NCI-H1436 treated with DMSO at 0.1 percent for 48 hours (cell line): ENCODE measurements at places on chromosomes 11 and 22.
A peak's percentile ranks its signal among the peaks of the same experiment; 100 is the strongest.

- DNase-seq: no peak
These were observed 61.7 kb downstream of the DGCR2 start for GRCh38 chr22:19060356-19061009.

GRCh38 chr11:67079065-67079705 lies 22.5 kb downstream of the RHOD start:
- DNase-seq: no peak

GRCh38 chr11:1862588-1863351 lies 9.9 kb downstream of the LSP1 start:
- DNase-seq: no peak

DNA sequence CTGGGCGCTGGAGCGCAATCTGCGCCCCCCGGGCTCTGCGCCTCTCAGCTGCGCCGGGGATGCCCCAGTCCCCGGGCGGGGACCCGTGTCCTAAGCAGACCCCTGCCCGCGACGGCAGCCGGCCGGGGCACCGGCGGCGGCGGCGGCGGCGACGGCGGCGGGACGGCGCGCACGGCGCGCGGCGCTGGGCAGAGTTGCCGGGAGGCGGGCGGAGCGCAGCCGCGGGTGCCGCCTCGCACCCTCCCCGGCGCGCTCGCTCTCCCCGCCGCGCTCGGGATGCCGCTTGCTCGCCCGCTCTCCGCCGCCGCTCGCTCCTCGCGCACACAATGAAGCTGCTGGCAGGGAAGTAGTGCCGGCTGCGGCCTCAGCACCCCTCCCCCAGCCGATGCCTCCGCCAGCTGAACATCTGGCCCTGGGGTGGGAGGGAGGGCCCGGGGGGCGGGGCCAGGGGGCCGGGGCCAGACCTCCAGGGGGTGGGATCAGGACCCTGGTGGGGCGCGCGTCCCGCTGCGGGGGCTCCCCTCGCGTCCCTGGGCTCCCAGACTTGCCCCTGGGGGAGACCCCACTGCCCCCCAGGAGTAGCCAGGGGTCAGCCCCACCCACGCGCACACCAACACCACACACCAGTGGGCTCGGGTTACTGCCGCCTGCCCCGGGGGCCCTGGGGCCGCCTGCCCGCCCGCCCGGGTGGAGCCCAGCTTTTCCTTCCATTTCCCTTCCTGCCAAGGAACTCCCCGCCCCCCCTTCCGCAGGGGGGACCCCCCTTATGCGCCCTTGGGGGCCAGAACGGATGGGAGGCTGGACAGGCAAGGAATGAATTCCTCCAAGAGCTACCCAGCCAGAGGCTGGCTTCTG lies at the start of gene RCOR2:
RCOR2 (minus strand) TSS at position 328 of the 855 bp plus-strand sequence. CDS start 708 bp downstream, outside the sequence.
- peak; percentile 28 for DNase-seq

DNA sequence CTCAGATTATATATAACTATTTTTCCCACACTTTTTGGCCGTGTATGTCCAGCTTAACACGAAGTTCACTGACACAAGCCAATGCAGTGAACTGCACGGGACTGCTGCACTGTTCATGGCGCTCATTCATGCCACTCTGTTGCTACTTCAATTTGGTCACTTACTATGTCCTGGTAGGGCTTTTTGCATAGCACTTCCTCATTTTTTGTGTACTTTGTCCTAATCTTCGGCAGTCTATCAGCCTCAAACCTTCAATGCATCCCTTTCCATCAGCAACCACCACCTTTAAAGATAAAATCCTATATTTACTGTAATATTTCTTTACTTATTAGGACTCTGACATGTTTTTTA lies 18.7 kb upstream of the ARHGAP32 start:
- DNase-seq: no peak

DNA sequence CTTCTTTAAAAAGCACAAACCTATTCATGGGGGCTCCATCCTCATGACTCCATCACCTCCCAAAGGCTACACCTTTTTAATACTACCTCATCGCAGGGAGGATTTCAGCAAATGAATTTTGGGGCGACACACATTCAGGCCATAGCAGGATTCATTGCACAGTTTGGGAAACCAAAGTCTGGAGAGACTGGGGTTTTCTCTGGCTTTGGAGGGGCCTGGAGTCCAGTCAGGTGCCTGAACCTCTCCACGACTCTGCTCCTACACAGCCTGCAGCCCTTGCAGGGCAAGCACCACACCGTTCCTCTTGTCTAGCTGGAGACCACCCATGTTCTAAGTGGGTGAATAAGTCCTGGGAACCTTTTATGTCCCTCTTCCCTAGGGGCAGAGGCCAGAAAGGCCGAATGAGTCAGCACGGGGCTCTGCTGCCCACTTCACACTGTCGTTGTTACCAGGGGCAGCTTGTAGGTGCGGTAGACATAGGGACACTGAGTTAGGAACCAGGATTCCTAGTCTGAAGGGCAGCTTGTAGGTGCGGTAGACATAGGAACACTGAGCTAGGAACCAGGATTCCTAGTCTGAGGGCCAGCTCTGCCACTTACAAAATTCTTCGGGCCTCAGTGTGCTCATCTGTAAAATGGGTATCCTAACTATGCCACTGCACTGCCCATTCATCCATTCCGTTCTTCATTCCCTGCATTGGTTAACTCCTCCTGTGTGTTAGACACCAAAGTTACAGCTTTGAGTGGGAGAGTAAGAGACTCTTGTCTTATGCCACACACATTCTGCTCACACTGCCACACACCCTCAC lies 251.7 kb upstream of the B3GAT1 start:
- no peak for DNase-seq

DNA sequence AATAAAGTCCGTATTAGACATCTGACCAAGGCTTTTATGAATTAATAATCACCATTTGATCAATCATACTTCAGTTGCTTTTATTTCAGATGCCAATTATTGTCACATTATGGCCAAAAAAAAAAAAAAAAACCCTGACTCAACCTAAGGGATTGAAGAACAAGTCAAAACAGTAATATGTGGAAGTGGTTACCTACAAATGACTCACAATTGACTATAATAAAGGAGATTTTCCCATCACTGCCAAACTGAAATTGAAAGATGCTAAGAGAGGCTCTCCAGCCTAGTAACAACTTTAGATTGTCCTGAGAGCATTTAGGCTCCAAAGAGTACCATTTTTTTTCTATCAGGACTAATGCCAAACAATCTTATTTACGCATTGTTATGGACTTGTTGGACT lies 35.2 kb downstream of the SOX6 start:
- no peak for DNase-seq

DNA sequence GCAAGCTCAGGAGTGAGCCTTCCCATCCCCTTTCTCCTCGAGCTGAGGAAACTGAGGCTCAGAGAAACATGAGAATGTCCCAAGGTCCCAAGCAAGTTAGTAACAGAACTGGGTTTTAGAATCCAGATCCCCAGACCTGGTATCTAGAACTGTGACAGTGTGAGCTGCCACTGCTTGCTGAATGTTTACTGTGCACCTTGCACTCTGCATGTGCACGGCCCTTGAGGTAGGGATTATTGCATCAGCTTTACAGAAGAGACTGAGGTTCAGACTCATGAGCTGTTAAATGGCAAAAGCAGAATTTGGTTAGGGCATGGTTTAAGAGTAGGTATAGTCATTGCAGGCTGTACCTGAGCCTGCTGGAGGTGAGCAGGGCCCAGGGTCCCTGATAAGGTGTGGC lies 3.8 kb upstream of the MPPED1 start:
- DNase-seq: no peak

- no peak for DNase-seq
These were observed 171.8 kb downstream of the ETS1 start for GRCh38 chr11:128415539-128415938.

- no peak for DNase-seq
These were observed 858.4 kb downstream of the NTM start for GRCh38 chr11:132228746-132229325.

- no peak for DNase-seq
These were observed 237.0 kb upstream of the API5 start for GRCh38 chr11:43074810-43075209.

GRCh38 chr11:34405079-34405858 lies 33.5 kb upstream of the CAT start:
- DNase-seq: no peak

DNA sequence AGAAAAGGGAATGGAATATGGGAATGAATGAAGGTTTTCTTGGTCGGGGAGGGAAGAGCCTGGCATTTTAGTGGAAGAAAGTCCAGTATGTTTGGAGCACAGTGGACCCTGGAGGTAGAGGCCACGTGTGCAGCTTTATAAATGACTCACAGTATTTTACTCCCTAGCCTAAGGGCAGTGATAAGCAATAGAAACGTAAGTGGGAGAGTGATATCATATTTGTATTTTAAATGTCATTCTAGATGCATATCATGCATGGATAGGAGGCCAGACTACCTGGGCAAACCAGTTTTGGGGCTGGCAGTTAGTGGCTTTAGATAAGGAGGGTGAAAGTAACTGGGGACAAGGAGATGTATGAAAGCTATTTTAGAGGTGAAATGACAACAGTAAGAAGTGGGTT lies 174.1 kb downstream of the ARHGAP42 start:
- DNase-seq: no peak

- DNase-seq: no peak
These were observed 17.7 kb upstream of the TMEM123 start for GRCh38 chr11:102470251-102470650.

DNA sequence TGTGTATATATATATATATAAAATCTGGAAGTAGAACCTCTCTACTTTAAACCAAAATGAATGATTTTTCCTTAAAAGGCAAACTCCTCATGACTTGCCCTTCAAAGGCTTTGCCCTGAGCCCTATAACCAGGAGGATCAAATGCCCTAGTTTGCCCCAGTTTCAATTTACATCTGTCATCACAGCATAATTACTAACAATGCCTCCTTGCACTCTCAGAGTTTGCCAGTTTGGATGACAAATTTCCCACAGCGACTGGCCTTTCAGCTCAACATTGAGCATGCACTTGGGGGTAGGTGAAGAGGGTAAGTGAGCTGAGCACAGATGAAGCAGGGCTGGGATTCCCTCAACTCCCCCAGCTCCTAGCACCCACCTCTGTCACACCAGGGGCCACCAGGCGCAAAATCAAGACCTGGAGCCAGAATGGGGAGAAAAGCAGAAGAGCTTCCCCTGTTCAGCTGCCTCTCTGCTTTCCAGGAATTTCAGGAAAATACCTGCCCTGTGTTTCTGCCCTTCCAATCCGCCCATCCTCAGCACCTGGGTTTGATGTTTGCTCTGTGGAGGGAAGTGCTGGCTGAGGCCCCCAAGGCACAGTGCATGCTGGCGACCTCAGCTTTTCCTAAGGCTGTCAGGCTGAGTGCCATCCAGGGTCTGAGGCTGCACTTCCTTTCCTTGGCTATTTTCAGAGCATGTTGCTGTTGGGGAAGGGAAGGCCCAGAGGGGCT lies 67.5 kb downstream of the ADAMTS15 start:
- no peak for DNase-seq

DNA sequence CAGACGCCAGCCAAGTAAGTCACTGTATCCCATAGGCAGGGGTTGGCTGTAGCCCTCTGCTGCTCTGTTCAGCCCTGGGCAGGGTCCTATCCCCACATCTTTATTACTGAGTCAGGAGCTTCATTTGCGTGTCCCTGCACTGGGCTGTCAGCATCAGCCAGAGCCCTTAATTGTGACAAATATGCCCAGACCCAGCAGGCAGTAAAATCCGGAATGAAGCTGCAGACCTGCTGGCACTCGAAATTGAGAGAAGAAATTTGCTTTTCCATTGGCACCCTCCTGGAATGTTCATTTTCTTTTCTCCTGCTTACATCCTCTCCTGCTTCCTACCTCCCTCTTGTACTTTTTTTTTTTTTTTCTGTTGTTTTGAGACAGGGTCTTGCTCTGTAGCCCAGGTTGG lies 43.8 kb downstream of the CEP164 start:
- no peak for DNase-seq

DNA sequence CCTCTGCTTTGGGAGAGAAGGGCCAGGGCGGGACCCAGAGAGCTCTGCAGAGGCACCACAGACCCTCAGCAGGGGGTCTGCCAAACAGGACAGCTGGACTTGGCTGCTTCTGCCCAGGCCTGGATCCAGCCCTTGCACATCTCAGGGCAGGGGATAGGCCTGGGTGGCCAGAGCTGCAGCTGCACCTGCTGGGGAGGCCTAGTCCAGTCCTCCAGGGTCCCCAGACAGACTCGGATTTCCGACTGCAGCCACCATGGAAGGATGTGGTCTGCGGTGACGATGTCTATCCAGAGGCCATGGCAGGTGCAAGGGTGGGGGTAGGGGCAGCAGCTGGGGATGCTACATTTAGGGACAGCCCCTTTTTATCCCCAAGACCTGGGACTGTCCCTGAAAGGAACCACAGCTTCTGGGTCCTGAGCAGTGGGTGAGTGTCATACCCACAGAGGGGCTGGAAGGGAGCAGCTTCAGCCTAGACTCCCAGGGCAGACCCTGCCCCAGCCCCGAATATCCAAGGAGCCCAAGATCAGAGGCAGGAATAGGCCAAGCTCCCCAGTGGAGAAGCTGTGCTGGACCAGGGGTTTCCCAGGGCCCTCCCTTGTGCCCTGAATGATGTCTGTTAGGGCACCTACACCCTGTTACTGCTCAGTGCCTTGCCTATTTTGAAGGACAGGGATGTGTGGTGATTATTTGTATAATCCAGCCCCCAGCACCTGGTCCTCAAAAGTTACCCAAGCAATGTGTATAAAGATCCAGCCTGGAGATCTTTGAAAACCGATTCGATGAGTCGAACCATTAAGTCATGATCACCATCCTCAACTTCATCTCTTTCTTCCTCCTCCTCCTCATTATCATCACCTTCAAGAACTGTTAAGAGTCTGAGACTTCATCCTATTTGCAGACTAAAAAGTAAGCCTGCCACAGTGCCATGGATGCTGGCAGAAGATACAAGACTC lies 2.5 kb upstream of the IGLL5 start:
- DNase-seq: no peak

- no peak for DNase-seq
These were observed 744 bp downstream of the PACSIN3 start for GRCh38 chr11:47185305-47186075.

DNA sequence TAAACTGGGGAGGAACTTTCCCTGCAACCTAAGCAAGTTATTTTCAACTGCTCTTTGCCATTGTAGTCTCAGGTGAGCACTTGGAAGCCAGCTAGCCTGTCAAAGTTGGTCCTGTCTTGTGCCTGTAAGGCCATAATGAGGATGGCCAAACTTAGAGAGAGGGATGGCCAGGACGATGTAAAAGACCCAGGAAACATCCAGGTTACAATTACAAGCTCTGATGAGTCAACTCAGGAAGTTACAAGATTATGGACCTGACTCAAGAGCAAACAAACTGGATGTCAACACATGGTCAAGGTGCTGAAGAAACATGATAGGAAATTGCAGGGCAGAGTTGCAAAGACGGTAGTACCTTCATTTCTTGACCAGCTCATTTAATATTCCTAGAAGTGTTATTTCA lies 1.6 kb downstream of the GTPBP1 start:
- DNase-seq: no peak

DNA sequence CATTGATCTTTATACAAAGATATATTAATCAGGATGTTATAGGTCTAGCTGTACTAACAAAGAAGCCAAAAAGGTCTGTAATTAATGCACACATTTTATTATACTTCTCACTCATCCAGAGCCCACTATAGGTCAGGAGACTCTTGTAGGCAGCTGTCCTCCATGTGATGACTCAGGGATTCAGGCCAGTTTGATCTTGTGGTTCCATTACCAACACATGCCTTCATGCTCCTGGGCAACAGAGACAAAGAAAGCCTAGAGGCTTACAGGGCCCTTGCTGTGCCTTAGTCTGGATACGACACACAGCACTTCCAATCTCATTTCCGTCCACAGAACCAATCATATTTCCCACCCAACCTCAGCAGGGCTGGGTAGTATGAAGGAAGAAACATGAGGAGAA lies 150.3 kb upstream of the NCAM1 start:
- DNase-seq: no peak

GRCh38 chr11:65115361-65116082 lies 2.0 kb downstream of the ZNHIT2 start:
- DNase-seq: no peak
